IMR-90 (cell line): ENCODE measurements at places on chromosomes 5 and 9. TPM values are rescaled to one million over a fixed set of nuclear protein-coding genes. Genes with fewer than 3 reads are reported as not detected.

Gene BHMT2
- 0.36 and 0.56 TPM in 2 replicates for total RNA-seq

DNA sequence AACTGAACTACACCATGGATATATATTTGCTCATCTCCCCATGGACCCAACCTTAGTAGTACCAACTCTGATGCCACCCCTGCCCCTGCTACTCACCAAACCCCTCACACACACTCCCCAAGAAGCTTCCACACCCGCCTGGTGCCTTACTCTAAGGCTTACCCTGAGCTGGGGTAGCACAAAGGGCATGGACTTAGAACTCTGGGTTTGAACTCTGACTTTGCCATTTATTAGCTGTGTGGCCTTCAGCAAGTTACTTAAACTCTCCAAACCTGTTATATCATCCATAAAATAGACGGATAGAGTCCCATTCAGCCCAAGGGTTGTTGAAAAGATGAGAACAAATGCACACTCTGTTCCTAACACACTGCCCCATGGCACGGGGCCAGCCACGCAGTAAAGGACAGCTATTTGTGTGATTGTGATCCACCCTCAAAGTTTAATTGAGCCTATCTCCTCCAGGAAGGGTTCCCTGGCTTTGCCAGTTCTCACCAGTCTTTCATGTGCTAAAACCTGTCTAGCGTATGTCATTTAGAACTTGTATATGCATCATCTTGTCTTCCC, 111.0 kb downstream of the KLHL3 start:
- no peaks in the 10 kb centered on the region for H3K36me3 ChIP-seq
- H3K4me1 ChIP-seq, result no peaks in the 10 kb centered on the region
- H3K27ac ChIP-seq, result no peak overlapping the region
- H3K27me3 ChIP-seq, result no peaks in the 10 kb centered on the region

GRCh38 chr5:137888863-137889759, at the start of gene PKD2L2:
Gene PKD2L2, plus strand, starts transcription at chr5:137889457. Its CDS starts 35 bp downstream, at chr5:137889492.
- H3K27ac ChIP-seq, result no peak within 1 kb of the TSS
- H3K4me1 ChIP-seq, result no peaks in the 10 kb centered on the region
- DNase-seq, result peak; percentile 64
- no peaks in the 10 kb centered on the region for H3K36me3 ChIP-seq
- H3K4me3 ChIP-seq, result peak within 1 kb of the TSS; percentile 43

DNA sequence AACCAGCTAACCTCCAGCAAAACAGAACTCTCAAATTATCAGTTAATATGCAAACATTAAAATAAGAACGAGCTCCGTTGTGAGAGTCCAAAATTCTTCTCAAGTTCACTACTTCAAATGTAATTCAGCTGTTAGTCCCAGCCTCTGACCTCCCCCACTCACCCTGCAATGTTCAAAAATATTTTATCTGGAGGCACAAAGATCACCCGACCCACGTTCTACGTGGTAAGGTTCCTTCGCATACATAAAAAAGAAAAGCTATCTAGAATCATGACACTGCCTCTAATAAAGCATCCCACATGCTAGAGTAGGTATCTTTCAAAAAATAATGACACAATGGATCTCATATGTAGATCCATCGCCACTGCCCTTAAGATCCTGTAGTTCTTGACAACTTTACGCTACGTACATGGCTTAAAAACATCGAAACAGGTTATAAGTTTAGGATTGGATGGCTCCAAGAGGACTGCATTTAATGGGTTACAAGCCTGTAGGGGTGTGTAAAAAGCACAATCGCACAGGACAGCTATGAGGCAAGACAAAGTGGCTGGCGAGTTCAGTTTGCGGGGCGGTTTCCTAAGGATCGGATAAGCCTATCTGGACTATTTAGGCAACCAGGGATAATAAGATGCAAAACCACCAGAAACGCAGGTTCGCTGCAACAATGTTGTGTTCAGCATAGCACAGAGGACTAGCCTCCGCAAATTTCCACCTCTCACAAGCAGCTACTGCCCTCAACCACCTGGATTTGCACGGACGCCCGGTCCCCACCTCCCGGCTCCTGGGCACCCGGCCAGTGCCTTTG, 969 bp downstream of the CLK4 start:
- peaks cover 2% of the 10 kb centered on the region; the same call in 1 of the 2 replicates for H3K4me1 ChIP-seq
- H3K27me3 ChIP-seq, result no peaks in the 10 kb centered on the region
- H3K4me3 ChIP-seq, result peak overlapping the region; percentile 92
- DNase-seq, result no peak
- peaks cover 5% of the 10 kb centered on the region for H3K36me3 ChIP-seq

GRCh38 chr5:151202381-151203139, 21.3 kb downstream of the CCDC69 start:
- no peak overlapping the region for H3K27ac ChIP-seq
- H3K36me3 ChIP-seq, result no peaks in the 10 kb centered on the region
- peaks cover 7% of the 10 kb centered on the region for H3K27me3 ChIP-seq
- DNase-seq, result peak; percentile 71

- no peaks in the 10 kb centered on the region for H3K36me3 ChIP-seq
- DNase-seq, result no peak
- H3K4me1 ChIP-seq, result peaks cover 4% of the 10 kb centered on the region; the same call in 1 of the 2 replicates
- H3K27me3 ChIP-seq, result no peaks in the 10 kb centered on the region
Observed at GRCh38 chr5:39137391-39137790, 63.2 kb upstream of the RICTOR start.
